ENCODE measurements at places on chromosomes 12 and 14.

GRCh38 chr12:2475984-2476383, 318.8 kb upstream of the FKBP4 start:
- no peak for DNase-seq

- DNase-seq: no peak
Measured at GRCh38 chr14:37844614-37845013, 249.2 kb downstream of the TTC6 start.

- no peak for DNase-seq
Measured at GRCh38 chr12:2302711-2303580, 250.2 kb downstream of the CACNA1C start.

GRCh38 chr12:113813229-113813541, 152.9 kb downstream of the RBM19 start:
- no peak for DNase-seq

- DNase-seq: no peak
Measured at GRCh38 chr12:24864796-24865125, 84.1 kb downstream of the BCAT1 start.

DNA sequence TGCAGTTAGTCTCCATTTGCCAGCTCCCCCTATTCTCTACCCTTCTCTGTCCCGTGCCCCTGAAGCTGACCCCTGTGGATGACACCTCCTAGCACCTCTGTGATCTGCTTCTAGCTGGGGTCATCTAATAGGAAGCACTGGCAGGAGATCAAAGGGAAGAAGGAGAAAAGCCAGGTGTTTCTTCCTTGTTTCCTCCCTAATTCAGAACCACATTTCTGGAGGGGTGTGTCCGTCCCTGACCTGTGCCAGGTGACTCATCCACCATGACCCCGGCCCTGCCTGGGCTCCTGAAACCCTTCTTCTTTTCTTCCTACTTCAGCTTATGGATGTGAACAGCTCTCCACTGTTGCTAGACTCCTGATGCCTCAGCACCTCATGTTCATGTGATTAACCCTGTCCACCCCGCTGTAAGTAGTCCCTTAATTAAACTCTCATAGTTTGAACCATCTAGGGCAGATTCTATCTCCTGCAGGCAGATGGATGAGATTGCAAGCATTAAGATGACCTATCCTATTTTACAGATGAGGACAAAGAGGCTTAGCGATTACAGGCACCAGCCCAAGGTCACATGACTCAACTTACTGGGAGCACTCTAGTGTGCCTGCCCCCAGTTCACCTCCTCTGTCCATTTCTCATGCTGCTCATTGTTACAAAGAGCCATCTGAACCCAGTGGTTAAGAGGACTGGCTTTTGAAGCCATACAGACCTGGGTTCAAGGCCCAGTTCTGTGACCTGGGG, 770.5 kb downstream of the MED13L start:
- DNase-seq: no peak

- DNase-seq: no peak
Measured at GRCh38 chr12:104596134-104596799, 139.5 kb downstream of the CHST11 start.

DNA sequence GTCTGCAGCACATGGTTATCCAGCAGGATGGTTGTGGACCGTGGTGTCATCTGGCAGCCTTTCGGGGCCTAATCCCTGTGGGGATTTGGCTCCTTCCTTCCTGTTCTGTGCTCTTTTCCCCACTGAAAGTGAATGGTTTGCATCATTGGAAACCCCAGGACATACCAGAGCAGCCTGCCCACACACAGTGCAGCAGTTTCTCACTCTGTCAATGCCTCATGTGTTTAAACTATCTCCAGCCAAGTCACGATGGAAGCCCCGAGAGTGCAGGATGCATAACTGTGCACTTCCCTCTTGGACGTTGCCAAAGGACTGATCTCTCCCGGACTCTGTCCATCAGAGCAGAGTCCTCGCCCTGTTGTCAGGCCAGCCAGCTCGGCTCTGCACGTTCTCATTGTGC, 29.0 kb upstream of the AMN start:
- no peak for DNase-seq

DNA sequence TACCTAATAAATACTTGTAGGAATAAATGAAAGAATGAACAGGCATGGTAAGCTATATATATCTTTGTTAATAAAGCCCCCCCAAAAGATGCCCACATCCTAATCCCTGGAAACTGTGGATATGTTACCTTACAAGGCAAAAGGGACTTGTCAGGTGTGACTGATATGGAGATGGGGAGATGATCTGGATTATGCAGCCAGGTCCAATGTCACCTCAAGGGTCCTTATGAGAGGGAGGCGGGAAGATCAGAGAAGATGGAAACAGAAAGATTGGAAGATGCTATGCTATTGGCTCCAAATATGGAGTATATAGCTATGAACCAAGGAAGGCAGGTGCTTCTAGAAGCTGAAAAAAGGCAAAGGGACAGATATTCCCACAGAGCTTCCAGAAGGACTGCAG, 3.4 kb downstream of the RBM19 start:
- DNase-seq: no peak

GRCh38 chr14:57485635-57486034, 8.0 kb downstream of the CCDC198 start:
- DNase-seq: no peak

DNA sequence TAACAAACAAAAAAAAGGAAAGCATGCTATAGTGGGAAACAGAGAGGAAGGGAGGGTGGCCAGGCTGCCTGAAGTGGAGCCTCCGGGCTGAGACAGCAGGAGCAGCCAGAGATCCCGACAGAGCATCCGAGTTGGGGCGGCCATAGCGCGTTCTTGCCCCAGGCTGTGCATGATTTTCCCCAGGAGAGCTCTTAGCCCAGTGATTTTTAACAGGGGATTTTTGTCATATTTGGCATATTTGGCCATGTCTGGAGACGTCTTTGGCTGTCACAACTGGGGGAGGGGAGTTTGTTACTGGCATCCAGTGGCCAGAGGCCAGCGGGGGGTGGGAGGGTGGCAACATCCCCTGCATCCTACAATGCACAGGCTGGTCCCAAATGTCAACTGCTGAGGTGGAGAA, 23.6 kb downstream of the BDKRB1 start:
- DNase-seq: no peak

- no peak for DNase-seq
Measured at GRCh38 chr14:70018713-70019211, 139.5 kb downstream of the SMOC1 start.

GRCh38 chr12:84995641-84996040, 40.4 kb downstream of the TSPAN19 start:
- no peak for DNase-seq

DNA sequence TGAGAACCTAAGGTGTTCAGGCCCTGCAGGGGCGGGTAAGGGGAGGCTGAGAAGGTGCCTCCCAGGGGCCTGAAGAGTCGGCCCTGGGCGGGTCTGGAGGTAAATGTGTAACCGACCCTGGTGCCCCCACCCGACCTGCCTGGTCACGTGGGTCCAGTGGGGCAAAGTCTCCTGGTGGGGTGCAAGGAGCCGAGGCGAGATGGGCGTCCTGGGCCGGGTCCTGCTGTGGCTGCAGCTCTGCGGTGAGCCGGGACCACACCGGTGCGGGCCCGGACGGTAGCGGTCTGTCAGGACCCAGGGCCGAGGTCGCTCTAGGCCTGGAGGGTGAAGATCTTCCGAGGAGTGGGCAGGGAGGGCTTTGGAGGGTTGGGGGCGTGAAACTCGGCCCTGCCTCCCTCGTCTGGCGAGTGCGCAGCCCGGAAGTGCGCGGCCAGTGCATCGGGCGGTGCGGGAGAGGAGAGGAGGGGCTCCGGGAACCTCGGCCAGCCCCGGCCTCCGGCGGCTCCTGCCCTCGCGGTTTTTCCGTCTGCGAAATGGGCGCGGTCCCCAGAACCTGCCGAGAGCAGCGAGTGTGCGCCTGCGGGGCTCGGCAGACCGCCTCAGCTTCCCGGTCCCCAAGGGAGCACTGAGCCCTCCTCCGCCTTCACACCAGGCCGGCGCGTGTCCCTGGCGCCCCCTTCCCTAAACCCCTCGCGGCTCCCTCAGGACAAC, at the start of gene AMN:
TSS of gene AMN (plus strand) at position 174 of the 711 bp plus-strand sequence. CDS start at position 200, 26 bp downstream.
- no peak for DNase-seq

DNA sequence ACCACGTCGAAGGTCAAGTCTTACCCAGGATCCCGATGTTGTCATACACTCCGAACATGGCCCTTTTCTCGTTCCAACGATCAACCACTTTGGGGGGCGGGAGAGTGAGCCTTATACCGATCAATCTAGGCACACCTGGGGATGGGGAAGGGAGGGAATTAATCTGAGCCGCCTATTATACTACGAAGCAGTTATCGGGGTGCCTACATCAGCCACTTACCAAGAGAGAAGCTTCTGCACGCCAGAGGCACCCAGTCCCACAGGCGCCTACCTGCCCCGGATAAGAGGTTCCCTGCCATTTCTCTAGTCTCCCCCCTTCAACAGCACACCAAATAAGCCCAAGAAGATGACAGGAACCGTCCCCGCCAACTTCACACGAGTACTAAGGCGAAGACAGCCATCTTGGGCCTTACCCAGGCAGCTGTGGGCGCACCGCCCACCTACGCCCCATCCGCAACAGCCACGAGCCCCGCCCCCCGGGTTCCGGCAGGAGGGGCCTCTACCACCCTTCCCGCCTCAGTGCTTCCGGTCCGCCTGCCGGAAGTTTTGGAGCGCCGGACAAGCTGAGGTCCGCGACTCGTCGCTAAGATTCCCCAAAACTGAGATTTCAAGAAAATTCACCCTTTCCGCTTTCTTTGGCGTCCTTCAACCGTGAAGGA, at the start of gene MRPL51:
TSS of gene MRPL51 (minus strand) at position 425 of the 659 bp plus-strand sequence. CDS start at position 299, 126 bp downstream.
- no peak for DNase-seq

DNA sequence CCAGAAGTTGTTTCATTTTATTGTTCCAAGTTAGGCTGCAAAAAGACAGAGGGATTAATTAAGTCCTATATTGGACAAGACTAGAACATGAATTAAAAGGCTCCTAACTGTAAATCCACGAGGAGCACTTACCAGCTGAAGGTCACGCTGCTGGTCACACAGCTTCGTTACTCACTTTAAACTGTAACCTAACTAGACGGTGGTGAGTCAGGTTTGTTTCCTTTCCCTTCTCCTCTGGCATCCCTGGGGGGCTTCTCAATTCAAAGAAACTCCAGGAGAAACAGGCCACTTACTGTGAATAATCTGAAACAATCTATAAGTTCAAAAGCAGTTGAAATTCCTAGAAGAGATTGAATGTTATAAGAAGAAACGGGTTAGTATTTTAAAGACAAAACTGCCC, 331.4 kb downstream of the BCAT1 start:
- DNase-seq: no peak

- no peak for DNase-seq
Measured at GRCh38 chr12:4933411-4933810, 23.7 kb downstream of the KCNA1 start.

- no peak for DNase-seq
Measured at GRCh38 chr12:67720351-67720856, 71.9 kb downstream of the DYRK2 start.

DNA sequence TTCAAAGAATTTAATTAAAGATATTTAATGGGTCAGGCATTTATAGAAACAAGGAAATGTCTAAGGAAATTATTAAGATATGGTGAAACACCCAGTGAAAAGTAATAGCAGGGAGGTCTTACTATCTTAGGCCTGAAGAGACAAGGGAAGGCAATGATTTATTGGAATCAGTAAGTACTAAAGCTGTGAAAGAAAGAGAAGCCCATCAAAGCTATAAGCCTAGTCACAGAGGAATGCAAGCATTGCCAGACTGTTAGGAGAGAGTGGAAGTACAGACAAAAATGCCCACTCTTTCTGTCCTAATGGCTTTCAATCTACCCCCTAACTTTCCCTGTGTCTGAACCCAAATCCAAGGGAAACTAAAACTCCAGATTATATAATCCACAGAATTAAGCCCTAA, 69.2 kb upstream of the PIK3C2G start:
- no peak for DNase-seq

Measured in vagina (tissue), 2 donors.